Left kidney (tissue), 8 donors: ENCODE measurements at places on chromosomes 1 and 21. TPM values are rescaled to one million over a fixed set of nuclear protein-coding genes. Genes with fewer than 3 reads are reported as not detected.

Gene LCE1E
- polyA plus RNA-seq: not detected

Gene ADORA1
- polyA plus RNA-seq: 4.6 TPM

- DNase-seq: no peak
These were observed 3.6 kb downstream of the LEPR start for GRCh38 chr1:65423884-65424572.

Gene AGT
- polyA plus RNA-seq: 42.2 TPM

- DNase-seq: no peak
These were observed 90.3 kb downstream of the WLS start for GRCh38 chr1:68142036-68142435.

DNA sequence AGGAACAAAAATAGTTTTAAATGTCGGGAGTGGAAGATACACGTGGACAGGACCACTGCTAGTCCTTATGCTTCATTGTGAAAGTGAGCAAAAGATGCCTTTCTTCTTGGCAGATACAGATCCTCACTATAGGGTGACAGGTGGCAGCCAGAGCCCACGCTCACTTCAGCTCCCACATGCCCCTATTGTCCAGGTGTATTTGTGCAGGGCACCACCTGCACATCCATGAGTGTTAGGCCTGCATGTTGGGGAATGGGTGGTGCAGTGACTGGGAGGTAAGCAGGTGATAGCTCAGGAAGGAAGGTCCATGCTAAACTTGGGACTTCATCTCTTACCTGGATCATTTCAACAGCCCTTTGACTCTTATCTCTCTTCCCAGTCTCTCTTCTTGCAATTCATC is 27.4 kb downstream of the SLC5A9 start:
- DNase-seq: no peak

GRCh38 chr1:58893257-58893869 is 109.5 kb upstream of the JUN start:
- no peak for DNase-seq

- no peak for DNase-seq
These were observed 22.2 kb downstream of the LDLRAP1 start for GRCh38 chr1:25565626-25566025.

GRCh38 chr1:92817986-92818764 is 13.7 kb upstream of the RPL5 start:
- no peak for DNase-seq
